ENCODE measurements at places on chromosomes 16 and 17.

DNA sequence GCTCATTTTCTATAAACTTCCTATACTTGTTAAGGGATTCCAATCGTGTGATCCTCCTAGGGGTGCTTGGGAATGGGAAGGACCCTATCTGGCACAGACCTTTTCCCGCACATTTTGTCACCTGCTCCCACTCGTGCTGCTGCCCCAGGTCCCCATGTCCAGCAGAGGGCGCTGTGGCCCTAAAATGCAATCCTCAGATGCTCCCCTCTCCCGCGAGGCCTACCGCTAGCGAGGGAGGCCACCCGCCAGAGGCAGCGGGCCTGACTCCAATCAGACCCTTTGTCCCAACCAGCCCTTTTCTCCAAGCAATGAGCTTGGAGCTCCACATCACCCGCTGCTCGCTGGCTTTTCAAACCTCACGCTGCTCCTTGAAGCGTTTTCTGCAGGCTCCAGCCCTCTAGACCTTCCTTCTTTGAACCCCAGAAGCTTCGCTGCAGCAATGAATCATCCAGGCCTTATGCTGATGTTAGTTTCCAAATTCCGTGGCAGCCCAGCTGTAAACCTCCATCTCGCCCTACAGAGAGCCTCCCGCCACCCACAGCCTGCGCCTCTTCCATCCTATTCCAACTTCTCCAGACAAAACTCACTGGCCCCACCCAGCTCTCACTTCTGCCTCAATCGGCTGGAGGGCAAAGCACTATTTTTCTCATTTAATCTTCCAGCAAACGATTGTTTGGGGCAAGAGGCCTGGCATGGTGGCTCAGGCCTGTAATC lies 23.6 kb upstream of the FZD2 start:
- peak; percentile 77 for DNase-seq

GRCh38 chr16:74568961-74569631 lies 37.8 kb downstream of the GLG1 start:
- no peak for DNase-seq

GRCh38 chr17:69773081-69773480 lies 301.9 kb upstream of the KCNJ16 start:
- no peak for DNase-seq

DNA sequence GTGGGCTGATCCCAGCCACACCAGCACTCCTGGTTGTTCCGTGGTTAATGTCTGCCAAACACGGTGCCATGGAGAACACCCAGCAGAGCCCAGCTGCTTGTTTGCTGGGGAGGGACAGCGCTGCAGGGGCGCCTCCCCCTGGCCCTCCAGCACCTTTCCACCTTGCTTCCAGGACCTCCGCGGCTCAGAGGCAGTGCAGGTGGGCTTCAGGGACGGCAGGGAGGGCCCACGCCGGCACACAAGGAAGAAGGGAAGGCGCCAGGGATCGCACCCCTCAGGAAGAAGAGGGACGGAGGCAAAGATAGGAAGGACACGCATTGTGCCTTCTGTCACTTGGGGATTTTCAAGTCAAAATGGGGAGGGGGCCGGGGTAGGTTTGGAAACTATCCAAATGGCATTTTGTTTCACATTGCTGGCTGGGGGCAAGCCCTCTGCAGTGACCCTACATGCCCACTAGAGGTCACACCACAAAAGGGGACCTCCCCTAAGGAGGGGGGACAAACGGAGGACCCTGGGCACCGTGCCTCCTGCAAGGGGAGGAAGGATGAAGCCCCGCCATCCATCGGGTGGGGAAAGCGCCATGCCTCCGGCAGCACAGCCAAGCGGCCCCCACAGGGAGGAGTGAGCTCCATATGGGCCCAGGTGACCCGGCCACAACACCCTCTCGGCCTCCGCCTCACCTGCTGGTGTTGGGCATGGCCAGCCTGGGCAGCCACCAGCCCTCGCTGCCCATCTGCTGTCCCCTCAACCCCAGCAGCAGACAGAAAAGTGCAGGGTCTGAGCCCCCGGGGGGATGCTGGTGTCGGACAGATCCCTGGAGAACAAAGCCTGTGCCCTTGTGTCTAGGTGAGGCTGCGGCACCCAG lies 7.5 kb upstream of the C16orf95 start:
- DNase-seq = peak; percentile 35

DNA sequence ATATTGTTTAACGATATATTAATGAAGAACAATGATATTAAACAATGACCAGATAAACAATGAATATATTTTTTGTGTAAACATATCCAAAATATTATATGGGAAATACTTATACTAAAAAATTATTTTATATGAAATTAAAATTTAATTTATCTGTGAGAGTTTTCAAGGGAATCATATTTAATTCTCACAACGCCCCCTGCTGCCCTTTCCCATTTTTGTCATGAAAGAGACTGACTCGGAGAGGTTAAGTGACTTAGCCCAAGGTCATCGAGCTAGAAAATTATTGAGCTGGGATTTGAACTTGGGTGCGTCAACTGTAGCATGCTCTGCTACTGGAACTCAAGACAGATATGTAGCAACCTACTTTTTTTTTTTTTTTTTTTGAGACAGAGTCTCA lies 7.2 kb upstream of the MYCBPAP start:
- no peak for DNase-seq

DNA sequence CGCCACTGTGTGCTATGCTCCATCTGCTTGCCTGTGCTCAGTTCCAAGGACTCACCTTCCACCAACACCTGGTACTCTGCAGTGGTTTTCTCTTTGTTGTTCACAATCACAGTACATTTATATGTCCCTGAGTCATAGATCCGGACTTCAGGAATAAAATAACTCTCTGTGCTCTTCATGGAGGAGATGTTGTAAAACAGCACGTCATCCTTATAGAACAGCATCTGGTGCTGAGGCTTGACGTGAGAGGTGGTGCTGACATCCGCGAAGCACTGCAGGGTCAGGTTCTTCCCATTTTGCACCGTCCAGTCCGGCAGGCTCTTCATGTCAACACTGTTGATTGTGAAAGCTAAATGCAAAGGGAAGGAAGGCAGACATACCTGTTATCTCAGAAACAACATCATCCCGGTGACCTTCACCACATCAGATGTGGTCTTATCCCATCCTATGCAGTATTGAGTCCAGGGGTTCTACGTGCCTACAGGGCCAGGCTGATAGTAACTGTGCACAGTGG lies 12.8 kb downstream of the PECAM1 start:
- DNase-seq = no peak

DNA sequence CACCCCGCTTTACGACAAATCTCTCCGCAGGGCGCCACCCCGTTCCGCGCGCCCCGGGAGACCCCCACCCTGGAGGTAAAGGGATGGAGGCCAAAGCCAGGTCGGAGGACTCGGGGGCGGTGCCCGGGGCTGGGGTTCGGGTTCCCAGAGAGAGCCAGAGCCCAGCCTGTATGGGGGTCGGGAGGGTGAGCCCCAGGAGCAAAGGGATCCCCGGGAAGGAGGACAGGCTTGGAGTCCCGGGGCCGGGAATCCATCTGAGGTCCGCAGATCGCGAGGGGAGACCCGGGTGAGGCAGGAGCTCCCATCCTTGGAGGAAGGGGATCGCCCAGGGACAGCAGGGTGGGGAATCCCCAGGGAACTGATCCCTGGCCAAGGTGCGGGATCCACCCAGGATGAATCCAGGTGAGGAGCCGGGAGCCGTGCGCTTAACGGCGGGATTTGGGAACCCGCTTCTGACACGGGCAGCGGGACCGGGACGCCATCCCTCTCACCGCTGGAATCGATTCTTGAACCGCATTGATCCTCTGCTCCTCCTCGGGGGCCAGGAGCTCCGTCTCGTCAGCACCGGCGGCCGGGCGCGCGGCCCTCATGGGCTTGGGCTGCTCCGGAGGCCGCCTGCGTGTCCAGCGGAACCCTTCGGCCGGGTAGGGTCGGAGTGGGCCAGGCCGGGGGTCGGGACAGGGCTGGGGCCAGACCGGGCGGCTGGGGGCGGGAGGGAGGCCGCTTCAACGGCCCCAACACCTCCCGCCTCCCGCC lies at the start of gene MMD:
TSS of gene MMD (minus strand) at position 657 of the 756 bp plus-strand sequence. CDS start at position 517, 140 bp downstream.
- no peak for DNase-seq

- DNase-seq = no peak
Observed at GRCh38 chr16:59440502-59440901, 706.4 kb upstream of the GOT2 start.

DNA sequence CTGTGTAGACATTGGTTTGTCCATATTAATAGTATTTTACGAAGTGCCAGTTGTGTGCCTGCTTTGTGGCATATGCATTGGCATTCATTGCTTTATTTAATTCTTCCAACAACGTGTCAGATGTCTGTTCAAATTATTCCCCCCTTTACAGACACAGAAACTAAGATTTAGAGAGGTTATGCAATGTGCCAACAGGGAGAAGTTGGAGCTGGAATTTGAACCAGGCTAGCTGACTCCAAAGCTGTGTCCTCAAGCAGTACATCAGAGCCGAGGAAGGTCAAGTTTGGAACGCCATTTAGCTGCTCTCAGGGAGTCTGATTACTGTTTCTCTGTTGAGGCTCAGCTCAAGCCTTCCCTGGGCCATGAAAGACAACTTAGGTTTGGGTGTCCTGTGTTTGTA lies 232.3 kb downstream of the WWOX start:
- DNase-seq = no peak

GRCh38 chr16:73228649-73229048 lies 180.7 kb upstream of the ZFHX3 start:
- no peak for DNase-seq

DNA sequence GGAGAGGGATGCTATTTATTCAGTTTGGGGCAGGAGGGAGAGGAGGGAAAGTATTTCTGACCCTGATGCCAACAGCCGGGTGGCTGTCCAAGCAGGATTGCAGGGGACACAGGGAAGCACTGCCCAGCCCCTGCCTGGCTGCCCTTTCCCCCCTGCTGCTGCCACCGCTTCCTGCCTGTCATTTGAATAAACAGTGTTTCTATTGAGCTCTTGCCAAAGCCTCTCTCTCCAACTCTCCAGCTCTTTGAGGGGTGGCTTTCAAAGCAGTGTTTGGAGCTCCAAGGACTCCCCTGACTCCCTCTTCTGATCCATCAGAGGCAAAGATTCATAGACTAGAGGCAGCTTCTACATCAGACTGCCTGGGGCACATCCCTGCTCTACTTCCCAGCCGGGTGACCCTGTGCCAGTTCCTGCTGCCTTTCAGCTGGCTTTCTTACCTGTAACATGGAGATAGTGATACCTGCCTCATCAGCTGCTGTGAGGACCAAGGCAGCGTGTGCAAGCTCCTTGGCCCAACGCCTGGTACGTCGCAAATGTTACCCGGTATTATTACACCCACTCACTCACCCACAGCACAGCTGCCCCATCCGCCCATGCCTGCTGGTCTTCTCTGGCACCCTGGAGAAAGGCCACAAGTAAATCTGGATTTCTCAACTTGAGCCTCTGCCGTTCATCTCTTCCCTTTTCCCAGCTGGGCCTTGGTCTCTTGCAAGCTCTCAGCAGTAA lies 9.5 kb downstream of the PROCA1 start:
- no peak for DNase-seq

GRCh38 chr17:46117850-46118696 lies 75.2 kb downstream of the KANSL1 start:
- no peak for DNase-seq

GRCh38 chr16:727291-727977 lies 528 bp downstream of the HAGHL start:
- DNase-seq = no peak

DNA sequence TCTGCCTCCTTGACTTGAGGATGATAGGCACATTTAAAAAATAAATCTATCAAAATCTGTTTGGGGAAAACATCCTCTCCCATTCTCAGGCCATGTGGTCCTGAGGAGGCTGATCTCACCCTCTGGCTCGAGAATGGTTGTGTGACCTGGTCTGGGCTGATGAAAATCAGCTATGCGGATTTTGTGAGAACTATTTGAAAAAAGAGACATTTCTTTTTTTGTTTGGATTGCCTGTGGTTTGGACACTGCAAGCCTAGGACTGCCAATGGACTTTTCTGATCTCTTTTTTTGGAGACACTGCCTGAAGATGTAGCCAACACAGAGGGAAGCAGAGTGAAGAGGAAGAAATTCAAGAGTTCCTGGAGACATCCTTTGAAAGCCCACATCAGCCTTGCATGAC lies 145.9 kb downstream of the HS3ST3B1 start:
- no peak for DNase-seq

- no peak for DNase-seq
Observed at GRCh38 chr17:4764595-4764994, 7.1 kb upstream of the TM4SF5 start.

- DNase-seq = no peak
Observed at GRCh38 chr16:25783226-25783625, 91.5 kb downstream of the HS3ST4 start.

DNA sequence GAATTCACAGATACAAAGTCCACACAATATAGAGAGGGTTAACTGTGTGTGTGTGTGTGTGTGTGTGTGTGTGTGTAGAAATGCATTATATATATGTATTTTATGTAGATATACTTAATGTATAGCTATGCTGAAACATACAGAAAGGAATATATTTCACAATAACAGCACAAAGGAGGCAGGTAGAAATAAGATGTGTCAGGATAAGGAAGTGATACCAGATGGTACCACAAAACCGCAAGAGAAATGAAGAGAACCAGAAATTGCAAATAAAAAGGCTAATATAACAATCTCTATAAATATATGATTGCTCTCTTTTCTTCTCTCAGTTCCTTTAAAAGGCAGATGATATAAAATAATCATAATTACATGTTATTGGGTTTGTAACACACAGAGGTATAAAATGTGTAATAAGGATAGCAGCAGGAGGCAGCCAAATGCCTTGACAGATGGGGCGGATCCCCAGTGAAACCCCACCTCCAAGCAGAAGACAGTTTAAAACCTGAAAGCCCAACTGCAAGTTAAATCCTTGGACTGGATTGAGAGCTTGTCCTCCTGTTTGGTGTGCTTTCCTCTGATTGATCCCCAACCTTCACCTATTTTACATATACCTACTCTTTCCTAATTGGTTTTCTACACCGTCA lies 365.4 kb upstream of the C16orf82 start:
- DNase-seq = no peak

DNA sequence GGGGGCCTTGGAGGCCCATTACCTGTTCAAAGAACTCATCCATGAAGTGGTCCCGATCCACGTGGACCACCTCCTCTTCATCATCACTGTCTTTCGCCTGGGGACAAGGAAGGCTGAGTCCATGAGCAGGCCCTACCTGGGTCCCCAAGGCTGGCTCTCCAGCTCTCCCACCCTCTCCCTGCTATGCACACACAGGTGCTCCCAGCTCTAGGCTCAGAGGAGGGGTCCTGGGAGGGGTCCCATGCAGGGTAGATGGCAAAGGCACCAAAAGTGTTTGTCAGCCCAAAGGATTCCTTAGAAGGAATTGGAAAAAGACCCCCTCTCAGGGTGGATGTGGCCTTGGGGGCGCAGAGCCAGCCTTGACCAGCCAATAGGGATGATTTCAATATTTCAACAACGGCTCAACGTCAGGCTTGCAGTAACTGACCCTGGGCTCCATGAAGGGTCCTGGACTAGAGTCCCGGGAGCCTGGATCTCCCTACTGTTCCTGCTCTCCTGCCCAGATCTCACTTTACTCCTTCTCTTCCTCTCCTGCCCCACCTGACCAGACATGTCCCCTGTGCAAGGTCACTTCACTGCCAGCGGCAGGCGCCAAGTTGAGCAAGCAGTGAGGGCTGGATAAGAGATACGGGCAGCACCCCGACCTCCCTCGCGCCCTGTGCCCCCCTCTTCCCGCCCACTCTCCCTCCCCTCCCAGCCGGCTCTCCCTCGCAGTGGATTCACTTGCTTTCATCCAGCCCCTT lies 8.8 kb downstream of the STX1B start:
- DNase-seq = no peak

Measured in CD4-positive, alpha-beta T cell treated with Interleukin-6 at 100 ng/mL for 8 hours (primary cell).